ENCODE measurements at places on chromosomes 2 and 18. TPM values are rescaled to one million over a fixed set of nuclear protein-coding genes. Genes with fewer than 3 reads are reported as not detected.

GPAT2 gene
- 4.9 TPM for polyA plus RNA-seq

TUBA3E gene
- not detected for polyA plus RNA-seq

MAP4K3 gene
- 18.1 TPM for polyA plus RNA-seq

SLC5A7 gene
- 0.95 TPM for polyA plus RNA-seq

ARHGAP25 gene
- 4.4 TPM for polyA plus RNA-seq

Data from urinary bladder (tissue), 4 donors.